ENCODE measurements at places on chromosomes 11 and 22.
A peak's percentile ranks its signal among the peaks of the same experiment; 100 is the strongest.

GRCh38 chr11:8342821-8343681 lies 79.4 kb upstream of the LMO1 start:
- DNase-seq = no peak

DNA sequence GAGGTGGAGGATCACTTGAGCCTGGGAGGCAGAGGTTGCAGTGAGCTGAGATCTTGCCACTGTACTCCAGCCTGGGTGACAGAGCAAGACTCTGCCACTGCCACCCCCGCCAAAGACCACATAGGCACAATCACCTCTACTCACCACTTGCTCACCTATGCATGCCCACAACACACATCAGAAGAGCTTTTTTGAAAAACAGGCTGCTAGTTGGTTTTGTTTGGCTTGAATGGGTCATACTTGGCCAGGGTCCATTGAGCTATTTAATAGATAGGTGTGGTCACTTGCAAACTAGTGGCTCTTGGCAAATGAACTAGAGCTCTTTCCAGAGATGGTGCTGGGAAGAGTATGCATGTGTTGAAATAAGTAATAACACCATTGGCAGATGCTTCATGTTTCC lies 80.1 kb downstream of the EMSY start:
- no peak for DNase-seq

DNA sequence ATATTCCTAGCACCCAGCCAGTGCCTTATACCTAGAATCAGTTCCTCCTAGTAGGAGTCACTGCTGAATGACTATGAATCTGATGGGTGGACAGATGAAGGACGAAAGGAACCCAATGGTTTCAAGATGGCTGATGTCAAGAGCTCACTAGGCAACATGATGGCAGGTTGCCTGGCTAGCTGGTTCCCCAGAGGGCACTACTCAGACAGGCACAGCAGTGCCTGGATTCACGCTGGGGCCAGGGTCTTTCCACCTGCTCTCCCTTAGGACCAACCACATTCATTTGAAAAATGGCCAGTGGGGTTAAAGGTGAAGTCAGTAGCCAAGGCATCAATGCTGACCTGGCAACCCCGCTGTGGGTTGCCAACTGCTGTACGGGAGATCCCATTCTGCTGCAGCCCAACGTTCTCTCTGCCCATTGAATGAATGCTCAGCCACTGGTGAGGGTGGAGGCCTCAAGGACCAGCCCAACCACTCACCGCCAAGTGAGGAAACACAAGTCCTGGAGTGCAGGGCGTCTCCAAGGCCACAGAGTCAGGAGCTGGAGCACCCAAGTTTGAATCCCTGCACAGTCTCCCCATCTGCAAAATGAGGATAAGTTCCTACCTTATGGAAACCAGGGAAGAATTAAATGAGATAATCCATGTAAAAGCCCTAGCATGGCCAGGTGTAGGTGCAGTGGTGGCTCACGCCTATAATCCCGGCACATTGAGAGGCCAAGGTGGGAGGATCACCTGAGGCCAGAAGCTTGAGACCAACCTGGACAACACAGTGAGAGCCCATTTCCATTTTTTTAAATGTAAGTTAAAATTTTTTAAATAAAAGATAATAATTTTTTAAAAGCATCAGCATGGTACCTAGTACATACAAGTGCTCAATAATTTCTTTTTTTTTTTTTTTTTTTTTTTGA lies 12.4 kb downstream of the MYH9 start:
- no peak for DNase-seq

DNA sequence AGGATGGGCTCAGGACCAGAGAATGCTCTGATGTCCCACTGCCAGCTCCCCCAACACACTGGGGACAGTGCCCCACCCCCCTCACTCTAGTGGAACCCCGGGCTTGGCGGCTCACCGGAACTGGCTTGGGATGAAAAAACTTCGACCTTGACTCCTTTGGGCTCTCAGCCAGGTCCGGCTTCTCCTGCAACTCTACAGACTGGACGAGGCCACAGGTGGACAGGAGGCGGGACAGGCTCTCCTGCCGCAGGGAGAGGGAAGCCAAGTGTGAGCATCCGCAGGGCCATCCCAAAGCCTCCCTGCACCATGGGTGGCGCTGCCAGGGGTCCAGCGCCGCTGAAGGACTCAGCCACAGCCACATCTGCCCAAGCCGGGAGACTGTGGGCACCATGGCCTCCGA lies 3.7 kb downstream of the RRP7A start:
- DNase-seq = no peak

DNA sequence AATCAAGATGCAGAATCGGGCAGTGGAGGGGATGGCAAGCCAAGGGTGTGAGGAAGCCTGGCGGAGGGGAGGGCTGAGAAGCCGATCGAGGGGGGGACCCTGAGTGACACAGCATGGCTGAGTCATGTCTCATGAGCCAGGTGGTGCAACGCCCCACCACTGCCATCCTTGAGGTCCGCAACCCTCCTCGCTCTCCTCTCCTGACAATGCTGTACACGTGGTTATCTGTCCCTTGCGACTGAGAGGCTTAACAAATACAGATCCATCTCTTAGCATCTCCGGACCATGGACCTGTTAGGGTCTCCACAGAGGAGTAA lies 14.2 kb downstream of the SLC22A12 start:
- DNase-seq = no peak

DNA sequence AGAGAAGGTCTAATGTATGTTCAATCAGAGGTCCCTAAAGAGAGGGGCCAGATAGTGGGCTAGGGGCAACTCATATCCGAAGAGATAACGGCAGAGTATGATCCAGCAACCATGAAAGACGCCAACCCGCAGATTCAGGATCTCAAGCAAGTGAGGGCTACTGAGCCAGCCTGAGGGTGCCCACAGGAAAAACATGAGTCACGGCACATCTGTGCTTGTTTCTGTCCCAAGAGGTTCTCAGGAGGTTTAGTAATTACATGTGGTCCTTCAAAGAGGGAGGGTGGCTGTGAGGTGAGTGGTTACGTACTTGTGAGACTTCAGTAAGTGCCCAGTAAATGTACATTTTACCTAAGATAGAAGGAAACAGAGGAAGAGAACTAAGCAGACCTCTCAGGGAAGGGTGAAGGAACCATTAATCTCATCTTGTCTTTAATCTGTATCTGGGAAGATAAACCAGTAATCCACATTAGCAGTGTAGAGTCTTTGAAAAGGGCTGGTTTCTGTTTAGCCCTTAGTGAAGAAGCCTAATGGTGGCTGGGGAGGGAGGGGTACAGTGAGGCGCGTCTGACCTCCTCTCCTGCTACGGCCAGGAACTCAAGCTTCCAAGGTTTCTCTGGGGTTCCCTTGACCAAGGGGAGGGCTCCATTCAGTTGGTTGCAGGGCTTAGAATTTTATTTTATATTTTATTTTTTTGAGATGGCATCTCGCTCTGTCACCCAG lies 10.2 kb downstream of the SIRT3 start:
- DNase-seq = no peak

DNA sequence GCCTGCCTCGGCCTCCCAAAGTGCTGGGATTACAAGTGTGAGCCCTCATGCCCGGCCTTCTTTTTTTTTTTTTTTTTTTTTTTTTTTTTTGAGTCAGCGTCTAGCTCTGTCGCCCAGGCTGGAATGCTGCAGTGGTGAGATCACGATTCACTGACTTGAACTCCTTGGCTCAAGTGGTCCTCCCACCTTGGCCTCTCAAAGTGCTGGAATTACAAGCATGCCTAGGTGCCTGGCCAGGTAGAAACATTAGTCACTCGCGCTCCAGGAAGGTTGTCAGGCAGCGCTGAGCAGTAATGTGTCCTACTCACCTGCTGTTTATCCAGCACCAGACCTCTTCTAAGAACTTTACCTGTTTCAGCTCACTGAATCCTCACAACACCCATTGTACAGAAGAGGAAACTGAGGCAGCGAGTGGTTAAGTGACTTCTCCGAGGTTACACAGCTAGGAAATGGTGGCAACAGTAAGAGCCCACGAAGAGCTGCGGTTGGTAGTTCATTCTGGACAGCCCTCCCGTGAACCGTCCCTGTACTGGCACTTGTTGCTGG lies 496 bp upstream of the CST6 start:
- no peak for DNase-seq

- no peak for DNase-seq
Observed at GRCh38 chr11:86245369-86246292, 1.1 kb downstream of the EED start.

DNA sequence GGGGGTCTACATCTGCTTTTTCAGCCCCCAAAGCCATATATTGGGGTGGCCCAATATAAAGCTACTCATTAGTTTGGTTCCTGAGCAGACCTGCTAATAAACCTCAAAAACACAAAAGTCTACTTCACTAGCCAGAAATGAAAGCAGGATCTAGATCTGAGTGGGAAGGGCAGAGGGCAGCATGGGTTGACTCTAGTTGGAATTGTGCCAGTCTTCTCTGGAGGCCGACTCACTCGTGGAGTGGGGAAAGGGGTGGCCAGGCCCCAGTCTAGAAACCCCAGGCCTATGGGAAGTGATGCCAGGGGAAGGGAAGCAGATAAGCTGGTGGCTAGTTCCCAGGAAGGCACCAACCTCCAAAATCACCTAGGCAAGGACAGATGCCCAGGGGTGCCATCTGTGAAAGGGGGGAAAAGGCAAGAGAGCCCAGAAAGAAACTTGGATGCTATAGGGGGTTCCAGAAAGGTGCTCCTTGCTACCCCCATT lies 5.3 kb downstream of the PATZ1 start:
- DNase-seq = no peak

GRCh38 chr11:130909650-130910049 lies 6.6 kb downstream of the SNX19 start:
- no peak for DNase-seq

- peak; percentile 61 for DNase-seq
Observed at GRCh38 chr11:65471447-65471891, 27.4 kb upstream of the MALAT1 start.

GRCh38 chr22:26045860-26046259 lies 123.4 kb upstream of the SEZ6L start:
- DNase-seq = no peak

- no peak for DNase-seq
Observed at GRCh38 chr22:39528080-39528661, 4.4 kb downstream of the RPS19BP1 start.

DNA sequence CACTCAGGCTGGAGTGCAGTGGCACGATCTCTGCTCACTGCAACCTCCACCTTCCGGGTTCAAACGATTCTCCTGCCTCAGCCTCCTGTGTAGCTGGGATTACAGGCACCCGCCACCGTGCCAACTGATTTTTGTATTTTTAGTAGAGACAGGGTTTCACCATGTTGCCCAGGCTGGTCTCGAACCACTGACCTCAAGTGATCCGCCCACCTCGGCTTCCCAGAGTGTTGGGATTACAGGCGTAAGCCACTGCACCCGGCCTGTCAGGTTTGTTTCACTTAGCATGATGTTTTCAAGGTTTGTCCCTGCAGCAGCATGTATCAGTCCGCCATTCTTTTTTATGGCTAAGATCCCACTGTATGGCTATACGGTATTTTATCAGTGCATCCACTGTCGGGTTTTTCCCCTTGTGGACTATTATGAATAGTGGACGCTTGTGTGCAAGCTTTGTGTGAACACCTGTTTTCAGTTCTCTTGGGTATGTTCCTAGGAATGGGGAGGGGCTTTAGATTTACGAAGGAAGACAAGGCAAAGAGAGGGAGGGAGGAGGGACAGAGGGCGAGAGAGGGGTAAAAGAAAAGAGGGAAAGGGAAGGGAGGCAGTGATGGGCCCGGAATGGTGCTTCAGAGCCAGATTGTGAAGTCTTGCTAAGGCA lies 13.9 kb upstream of the CDC42EP2 start:
- no peak for DNase-seq

- no peak for DNase-seq
Observed at GRCh38 chr22:27748751-27749191, 52.8 kb downstream of the MN1 start.

DNA sequence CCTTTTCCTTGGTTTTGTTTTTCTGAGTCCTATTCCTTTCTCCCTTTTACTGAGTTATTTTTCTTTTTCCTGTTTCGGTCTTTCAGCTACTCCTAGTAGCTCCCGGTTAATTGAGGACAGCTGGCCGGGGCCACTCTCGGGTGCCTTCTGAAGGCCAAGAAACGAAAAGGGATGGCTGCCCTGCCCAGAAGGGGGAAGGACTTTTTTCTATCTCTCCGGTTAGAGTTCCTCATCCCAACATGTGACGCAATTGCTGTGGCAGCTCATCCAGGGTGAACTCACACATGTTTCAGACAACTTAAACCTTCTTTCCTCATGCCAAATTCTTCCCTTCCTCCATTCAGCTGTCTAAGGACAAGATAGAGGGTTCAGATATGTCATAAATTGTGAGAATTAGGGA lies 83.6 kb downstream of the PIWIL4 start:
- no peak for DNase-seq

GRCh38 chr11:85855341-85855656 lies at the start of gene CCDC83:
CCDC83 (plus strand) TSS chr11:85855383; CDS start chr11:85865124, 9,741 bp downstream.
- DNase-seq = no peak

DNA sequence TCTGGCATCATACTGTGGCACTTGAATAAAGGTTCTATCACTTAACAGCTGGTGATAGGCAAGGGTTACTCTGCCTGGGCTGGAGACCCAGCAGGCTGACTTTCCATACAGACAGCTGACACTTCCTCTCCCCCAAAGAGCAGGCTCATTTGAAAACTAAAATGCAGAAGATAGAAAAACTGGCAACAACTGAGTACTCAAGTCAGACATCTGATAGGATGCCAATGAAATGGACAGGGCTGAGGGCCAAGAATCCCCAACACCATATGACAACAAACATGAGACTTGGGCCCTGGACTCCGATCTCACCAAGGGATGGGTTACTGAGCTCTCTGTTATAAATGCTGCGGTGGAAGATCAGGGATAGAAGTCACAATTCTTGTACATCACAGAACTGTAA lies 237.2 kb downstream of the LRRC4C start:
- no peak for DNase-seq

GRCh38 chr11:72303179-72303578 lies 59.2 kb upstream of the PHOX2A start:
- no peak for DNase-seq

DNA sequence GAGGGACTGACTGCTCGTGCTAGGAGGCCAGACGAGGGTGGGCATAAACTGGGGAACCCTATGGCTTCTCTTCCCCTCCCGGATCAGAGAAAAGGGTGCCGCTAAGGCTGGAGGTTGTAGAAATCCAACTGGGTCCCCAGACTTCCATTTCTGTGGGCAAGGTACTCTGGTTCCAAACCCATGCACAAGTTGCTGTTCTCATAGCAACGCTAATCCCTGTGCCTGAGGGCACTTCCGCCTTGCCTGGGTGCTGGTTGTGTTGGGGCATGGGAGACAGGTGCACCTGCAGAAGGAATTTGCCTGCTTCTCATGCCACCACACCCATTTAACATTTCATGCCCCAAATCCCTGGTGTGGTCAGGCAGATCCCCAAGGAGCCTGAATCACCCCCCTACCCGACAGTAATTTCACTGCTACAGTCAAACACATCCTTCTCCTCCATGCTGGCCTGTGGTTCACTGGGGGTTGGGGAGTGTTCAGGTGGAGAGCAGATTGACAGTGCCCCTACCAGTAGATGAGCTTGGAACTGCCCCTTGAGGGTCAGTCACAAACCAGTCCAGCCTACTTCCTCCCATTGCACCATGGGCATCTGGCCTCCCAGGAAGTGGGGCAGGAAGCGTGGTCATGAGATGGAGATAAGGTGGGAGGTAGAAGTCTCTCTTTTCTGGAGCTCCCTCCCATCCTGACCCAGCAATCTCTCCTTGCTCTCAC lies 1.2 kb downstream of the C2CD2L start:
- DNase-seq = peak; percentile 3
